Activated CD4-positive, CD25-positive, alpha-beta regulatory T cell (primary cell): ENCODE measurements at places on chromosomes 7 and 10.

GRCh38 chr7:84848219-84848973 is 338.5 kb downstream of the SEMA3D start:
- no peak for DNase-seq

- DNase-seq, result no peak
Observed at GRCh38 chr10:6473901-6474370, 106.1 kb downstream of the PRKCQ start.

DNA sequence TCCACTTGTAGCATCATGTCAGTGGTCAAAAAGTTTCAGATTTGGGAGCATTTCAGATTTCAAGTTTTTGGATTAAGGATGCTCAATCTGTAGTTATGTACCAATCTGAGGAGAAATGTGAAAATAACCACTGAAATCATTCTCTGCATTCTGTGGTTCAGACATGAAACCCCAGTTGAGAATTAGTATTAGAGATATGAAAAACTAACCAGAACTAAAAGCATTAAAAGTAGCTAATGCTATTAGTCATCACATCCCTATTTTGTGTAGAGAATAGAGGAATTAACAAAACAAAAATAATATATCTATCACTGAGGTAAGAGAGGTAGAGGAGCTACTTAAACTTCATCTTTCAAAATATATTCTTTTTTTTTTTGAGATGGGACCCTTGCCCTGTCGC is 28.0 kb downstream of the MICU1 start:
- no peak for DNase-seq

GRCh38 chr10:21300551-21300950 is 224.9 kb downstream of the SKIDA1 start:
- DNase-seq, result no peak
